SJSA1 (cell line): ENCODE measurements at places on chromosomes 13 and 19. TPM values are rescaled to one million over a fixed set of nuclear protein-coding genes. Genes with fewer than 3 reads are reported as not detected.

DNA sequence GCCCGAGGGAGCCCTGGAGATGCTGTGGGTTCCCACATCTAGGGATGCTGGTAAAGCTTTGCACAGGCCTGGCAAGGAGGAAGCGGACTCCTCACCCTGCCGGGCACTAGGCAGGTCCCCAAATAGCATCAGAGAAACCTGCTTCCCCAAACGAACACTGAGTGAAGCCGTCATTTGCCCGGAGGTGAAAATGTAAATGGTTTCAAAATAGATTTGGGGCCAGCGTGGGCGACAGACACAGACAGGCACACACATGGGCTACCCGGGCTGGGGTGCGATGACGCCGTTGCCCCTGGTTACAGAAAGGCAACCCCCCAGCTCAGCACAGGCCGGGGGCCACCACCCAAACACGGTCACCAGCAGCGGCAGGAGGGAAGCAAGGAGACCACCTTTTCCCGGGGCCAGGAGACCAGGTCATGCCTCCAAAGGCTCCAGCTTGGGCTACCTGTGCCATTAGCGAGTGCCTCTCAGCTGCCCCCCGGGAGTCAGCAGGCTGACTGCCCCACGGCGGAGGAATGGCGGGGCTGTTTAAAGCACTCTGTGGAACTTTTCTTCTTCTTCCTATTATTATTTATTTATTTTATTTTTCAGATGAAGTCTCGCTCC, 47.5 kb upstream of the NDUFS7 start:
- no peak for DNase-seq

GRCh38 chr13:59230484-59231264, 933.1 kb downstream of the DIAPH3 start:
- DNase-seq, result no peak

DNA sequence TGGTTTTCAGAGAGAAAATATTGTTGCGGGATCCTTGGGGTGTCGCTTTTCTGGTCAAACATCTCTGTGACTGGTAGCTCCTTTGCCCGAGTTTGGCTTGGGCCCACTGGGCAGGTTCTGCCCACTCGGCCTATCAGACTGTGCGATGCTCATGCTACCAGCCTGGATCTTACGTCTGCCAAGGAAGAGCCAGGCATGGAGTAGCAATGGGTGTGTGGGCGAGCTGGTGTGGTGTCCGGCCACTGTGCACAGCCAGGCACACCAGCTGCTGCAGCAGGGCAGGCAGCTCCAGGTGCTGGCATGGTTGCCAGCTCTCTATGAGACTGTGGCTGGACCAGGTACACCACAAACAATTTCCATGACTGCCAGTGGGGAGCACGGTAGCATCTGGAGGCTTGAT, 1351.8 kb upstream of the PCDH20 start:
- DNase-seq, result no peak

GRCh38 chr13:90867336-90867683, 480.2 kb upstream of the MIR17HG start:
- peak; percentile 25 for DNase-seq

DNA sequence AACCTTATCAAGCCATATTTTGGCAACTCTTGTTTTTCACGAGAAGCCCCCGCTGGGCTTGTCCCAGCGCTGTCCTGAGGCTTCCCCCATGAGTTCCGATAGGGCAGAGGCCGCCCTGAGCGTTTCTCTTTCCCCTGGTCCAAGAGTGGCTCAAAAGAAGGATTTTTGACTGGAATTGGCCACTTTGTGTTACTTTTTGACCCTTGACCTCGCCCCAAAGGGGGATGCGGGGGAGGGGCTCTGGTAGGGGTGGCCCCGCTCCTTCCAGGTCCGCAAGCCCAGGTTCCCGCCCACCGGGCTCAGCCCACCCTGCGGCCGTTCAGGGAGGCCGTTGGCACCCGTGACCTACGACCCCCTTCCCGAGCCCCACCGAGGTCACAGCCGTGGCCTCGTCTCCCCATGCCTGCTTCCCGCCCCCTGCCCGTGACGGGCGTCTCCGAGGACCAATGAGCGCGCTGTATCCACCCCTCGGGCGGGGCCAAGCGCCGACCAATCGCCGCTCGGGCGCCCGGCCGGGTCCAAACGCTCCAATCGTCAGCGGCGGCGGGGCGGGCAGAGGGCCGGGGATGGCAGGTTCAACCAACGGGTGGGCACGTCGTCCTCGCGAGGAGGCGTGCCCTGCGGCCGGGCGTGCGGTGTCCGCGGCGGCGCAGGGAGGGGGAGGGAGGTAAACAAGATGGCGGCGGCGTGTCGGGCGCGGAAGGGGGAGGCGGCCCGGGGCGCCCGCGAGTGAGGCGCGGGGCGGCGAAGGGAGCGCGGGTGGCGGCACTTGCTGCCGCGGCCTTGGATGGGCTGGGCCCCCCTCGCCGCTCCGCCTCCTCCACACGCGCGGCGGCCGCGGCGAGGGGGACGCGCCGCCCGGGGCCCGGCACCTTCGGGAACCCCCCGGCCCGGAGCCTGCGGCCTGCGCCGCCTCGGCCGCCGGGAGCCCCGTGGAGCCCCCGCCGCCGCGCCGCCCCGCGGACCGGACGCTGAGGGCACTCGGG, at the start of gene STK11:
TSS of gene STK11 (plus strand) at position 665 of the 986 bp plus-strand sequence. CDS start 1,136 bp downstream, outside the sequence.
- peak; percentile 99 for DNase-seq

GRCh38 chr19:40533508-40533907, 43.2 kb upstream of the SHKBP1 start:
- no peak for DNase-seq

- no peak for DNase-seq
Observed at GRCh38 chr13:80400164-80400864, 59.4 kb upstream of the SPRY2 start.

DNA sequence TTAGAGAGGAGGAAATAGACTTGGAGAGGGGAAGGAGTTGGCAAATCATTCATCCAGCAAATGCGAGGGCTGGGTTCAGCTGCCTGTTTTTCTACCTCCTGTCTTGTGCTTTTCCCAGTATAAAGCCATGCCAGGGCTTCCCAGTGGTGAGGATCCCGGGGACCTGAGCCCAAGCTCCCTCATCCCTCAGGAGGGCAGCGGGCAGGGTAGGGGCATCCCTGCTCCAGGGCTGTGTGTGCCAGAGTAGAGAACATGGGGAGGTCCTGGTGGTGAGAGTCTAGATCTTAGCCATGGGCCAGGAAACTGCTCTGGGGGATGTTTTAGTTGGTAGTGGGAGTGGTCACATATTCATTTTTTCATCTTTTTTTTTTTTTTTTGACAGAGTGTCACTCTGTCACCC, 43.6 kb downstream of the GPR12 start:
- DNase-seq, result no peak

DNA sequence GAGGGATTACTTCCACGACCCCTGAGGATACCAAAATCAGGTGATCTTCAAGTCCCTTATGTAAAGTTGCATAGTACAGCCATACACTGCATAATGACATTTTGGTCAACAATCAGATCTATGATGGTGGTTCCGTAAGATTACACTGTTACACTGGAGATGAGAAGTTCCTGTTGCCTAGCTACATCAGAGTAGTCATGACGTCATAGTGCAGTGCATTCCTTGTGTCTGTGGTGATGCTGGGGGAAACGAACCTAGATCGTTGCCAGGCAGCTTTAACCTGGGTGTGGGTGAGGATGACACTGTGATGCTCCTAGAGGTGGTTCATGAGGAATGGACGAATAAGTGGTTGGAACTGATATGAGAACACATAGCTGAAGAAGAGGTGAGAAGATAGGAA, 9.1 kb downstream of the ZNF610 start:
- DNase-seq, result no peak

DNA sequence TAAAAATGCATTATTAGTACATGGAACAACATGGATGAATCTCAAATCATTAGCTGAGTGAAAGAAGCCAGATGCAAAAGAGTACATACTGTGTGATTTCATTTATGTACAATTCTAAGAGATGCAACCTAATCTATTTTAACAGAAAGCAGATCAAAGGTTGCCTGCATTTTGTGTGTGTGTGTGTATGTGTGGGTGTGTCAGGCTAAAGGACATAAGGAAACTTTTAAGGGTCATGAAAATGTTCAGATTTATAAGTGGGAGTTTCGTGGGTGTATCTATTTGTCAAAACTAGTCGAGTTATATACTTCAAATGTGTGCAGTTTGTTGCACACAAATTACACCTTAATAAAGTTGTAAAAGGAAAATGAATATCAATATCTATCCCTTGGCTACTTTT, 17.9 kb upstream of the NEK3 start:
- DNase-seq, result no peak

GRCh38 chr19:42529248-42529764, 1.0 kb upstream of the CEACAM1 start:
- peak; percentile 45 for DNase-seq

DNA sequence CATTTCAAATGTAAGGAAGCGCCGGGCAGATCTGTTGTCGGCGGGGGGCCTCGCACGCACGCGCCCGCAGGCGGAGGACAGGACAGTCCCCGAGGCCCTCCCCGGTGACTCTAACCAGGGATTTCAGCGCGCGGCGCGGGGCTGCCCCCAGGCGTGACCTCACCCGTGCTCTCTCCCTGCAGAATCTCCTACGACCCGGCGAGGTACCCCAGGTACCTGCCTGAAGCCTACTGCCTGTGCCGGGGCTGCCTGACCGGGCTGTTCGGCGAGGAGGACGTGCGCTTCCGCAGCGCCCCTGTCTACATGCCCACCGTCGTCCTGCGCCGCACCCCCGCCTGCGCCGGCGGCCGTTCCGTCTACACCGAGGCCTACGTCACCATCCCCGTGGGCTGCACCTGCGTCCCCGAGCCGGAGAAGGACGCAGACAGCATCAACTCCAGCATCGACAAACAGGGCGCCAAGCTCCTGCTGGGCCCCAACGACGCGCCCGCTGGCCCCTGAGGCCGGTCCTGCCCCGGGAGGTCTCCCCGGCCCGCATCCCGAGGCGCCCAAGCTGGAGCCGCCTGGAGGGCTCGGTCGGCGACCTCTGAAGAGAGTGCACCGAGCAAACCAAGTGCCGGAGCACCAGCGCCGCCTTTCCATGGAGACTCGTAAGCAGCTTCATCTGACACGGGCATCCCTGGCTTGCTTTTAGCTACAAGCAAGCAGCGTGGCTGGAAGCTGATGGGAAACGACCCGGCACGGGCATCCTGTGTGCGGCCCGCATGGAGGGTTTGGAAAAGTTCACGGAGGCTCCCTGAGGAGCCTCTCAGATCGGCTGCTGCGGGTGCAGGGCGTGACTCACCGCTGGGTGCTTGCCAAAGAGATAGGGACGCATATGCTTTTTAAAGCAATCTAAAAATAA, 18.2 kb downstream of the IL17D start:
- DNase-seq, result no peak

- no peak for DNase-seq
Observed at GRCh38 chr13:54744747-54745146, 1716.1 kb downstream of the OLFM4 start.

- DNase-seq, result no peak
Observed at GRCh38 chr13:106685143-106685542, 117.2 kb upstream of the ARGLU1 start.

DNA sequence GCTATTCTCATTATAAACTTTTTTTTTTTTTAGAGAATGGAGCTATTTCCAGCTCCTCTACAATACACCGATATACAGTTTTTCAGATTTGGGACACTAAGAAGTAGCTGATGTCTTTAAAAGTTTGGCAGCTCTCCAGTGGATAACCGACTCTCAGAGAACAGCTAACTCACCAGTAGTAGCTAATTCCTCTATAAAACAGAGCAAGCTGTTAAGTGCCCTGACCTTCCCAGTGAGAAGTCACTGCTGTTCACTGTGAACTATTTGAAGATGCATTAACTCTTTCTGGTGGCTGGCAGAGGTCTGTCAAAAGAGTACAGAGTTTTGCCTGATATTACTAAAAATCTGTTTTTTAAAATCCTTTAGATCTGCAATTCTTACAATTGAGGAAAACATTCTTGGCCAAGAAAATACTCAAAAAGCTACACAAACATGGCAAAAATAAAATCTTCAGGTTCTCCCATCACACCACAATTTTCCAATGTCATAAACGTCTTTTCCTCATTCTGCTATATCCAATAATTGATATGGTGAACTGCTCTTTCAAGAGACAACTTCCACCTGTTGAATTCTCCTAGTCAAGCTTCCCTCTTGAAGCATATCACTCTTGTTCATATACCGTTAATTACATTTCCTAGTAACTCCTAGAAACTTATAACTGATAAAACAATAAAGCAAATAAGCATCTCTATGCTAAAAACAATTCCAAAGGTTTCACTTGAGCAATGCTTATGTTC, 44.2 kb downstream of the TBC1D4 start:
- no peak for DNase-seq

DNA sequence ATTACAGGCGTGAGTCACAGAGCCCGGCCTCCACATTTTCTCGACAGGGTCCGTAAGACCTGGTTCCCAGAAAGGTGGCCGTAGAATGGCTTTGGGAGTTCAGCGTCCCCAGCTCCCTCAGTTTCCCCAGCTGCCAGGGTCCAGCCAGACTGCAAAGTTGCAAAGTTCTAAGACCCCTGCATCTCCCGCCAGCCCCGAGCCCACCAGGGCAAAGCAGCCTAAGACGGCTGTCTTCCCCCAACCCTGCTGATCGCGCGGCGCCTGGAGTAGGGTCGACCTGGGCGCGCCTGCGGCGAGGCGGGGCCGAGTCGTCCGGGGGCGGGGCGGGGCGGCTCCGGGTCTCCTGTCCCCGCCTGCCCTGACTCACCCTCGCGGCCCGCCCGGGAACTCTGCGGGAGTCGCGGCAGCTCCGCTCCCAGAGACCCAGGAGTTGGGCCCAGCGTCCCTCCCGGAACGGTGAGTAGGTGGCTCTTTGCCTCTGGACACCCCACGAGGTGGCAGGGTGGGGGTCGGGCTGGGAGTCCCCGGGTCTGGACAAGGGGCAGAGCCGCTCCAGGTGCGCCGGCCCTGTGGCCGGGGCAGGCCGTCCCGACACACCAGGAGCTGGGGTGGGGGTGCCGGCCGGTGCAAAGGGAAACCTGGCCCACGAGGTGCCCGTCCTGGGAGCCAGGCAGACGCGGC, at the start of gene LRRC8E:
TSS of gene LRRC8E (plus strand) at position 366 of the 681 bp plus-strand sequence. CDS start 7,094 bp downstream, outside the sequence.
- DNase-seq, result peak; percentile 15

GRCh38 chr19:2723345-2723715, 2.2 kb upstream of the DIRAS1 start:
- DNase-seq, result no peak

- DNase-seq, result peak; percentile 71
Observed at GRCh38 chr19:10270616-10271394, at the start of gene ICAM1. TSS of gene ICAM1 (plus strand) at chr19:10271120. CDS start at chr19:10271160, 40 bp downstream.

DNA sequence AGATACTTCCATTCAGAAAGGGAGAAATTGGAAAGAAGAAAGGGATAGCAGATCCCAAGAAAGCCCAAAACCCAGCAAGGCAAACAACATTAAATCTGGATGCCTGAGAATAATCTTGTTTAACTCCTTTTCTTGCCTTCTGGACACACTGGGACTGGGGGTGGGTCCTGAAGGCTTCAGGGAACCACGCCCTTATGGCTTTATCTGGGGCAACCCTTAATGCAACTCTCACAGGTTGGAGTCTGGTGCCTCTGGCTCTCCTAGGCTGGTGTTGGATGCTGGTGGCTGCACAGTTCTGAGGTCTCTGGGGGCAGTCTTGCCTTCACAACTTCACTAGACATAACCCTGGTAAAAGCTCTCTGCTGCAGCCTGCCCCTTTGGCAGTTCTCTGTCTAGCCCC, 27.9 kb downstream of the PAN3 start:
- no peak for DNase-seq

Gene ZNF135
- total RNA-seq, result not detected in 2 replicates

Gene OR4F17
- not detected in 2 replicates for total RNA-seq

Gene PGLYRP1
- not detected in 2 replicates for total RNA-seq

Gene CALR3
- not detected in 2 replicates for total RNA-seq
